ENCODE measurements at places on chromosomes 3 and 15. TPM values are rescaled to one million over a fixed set of nuclear protein-coding genes. Genes with fewer than 3 reads are reported as not detected.

The TRPC1 gene
- total RNA-seq = 21.3 TPM

The SH2D7 gene
- not detected for total RNA-seq

The TMEM212 gene
- total RNA-seq = not detected

The C3orf80 gene
- total RNA-seq = 0.53 TPM
